ENCODE measurements at places on chromosomes 12 and 14.

DNA sequence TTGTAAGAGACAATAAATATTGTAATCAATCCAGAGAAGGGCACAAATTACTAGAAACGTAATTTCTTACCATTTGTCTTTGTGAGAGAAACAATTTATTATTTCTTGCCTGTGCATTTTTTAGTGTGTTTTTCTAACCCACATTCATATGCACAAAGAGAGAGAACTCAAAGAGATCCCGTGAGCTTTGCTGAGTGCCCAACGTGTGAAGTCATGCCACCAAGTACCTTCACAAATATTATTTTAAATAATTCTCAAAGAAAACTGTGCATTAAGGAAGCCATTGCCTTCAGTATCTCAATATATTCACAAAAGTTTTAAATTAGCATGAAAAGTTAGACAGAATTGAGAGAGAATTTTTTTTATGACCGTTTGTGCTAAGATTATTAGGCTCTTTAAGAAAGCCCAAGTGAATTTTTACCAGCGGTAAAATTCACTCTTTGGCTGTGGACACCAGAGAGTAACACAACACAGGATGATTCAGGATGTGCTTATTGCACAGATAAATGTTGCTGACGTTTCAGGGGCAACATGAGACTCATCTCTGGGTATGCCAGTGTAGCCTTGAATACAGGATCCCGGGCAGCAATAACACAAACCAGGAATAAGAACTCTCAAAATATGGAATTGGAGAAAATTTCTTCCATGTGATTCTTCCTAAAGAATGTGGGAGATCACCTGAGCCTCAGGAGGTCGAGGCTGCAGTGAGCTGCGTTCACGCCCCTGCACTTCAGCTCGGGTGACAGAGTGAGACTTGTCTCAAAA is 2.9 kb downstream of the ARHGDIB start:
- no peak for DNase-seq

- DNase-seq: no peak
These were observed 156.3 kb upstream of the LRIG3 start for GRCh38 chr12:59076622-59077021.

GRCh38 chr12:77608271-77608824 is 222.3 kb upstream of the NAV3 start:
- DNase-seq: peak; percentile 7

DNA sequence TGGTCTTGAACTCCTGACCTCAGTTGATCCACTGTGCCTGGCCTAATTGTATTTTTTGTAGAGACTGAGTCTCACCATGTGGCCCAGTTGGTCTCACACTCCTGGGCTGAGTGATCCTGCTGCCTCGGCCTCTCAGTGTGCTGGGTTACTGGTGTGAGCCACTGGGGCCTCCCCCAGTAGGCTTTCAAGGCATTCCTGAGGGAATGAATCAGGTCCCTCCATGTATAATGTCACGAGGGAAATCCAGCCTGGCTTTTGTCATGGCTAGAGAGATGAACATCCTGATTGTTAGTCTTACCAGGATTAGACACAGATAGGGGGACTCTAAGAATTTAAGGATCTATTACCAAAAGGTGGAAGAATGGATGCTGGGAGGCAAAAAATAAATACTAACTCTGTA is 51.9 kb downstream of the CPSF2 start:
- DNase-seq: peak; percentile 7

DNA sequence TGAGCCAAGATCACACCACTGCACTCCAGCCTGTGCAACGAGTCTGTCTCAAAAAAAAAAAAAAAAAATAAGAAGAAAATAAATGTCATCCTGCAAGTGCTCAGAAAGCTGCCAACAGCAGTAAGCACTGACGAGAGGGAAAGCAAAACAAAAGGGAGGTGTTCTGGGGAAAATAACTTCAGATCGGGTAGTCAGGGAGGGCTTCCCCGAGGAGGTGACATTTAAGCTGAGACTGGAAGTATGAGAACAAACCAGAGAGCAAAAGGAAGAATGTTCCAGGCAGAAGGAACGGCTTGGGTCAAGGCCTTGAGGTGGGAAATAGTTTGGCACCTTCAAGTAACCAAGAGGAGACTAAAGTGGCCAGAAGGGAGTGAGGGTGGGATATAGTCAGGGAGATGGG is 4.7 kb upstream of the FAM222A start:
- no peak for DNase-seq

DNA sequence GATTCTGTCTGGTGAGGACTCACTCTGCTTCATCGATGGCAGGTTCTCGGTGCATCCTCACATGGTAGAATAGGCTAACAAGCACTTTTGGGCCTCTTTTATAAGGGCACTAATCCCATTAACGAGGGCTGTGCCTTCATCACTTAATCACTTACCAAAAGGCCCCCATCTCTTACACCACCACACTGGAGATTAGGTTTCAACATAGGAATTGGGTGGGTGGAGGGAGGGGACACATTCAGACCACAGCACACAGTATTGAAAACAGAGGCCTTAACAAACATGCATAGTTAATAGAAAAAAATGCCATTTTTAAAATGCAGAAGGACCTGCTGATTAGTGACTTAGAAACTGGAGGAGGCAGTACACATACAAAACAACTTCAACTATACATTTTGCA is 61.6 kb downstream of the SPPL3 start:
- DNase-seq: no peak

DNA sequence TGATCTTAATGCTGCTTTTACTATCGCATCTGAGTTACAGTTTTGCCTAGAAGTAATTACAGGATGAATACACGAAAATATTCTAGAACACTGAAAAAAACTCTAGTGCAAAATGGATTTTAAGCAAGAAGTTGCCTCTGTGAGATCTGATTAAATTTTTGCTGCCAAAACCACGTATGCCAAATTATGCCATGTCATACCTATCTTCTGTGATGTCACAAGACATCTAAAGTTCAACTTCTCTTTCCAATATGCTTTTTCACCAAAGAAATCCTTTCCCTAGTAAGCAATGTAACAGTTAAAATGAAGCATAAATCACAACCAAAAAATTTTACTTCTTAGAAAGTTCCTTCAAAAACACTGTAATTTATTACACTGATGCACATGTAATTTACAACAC is 39.6 kb downstream of the HECTD4 start:
- no peak for DNase-seq

DNA sequence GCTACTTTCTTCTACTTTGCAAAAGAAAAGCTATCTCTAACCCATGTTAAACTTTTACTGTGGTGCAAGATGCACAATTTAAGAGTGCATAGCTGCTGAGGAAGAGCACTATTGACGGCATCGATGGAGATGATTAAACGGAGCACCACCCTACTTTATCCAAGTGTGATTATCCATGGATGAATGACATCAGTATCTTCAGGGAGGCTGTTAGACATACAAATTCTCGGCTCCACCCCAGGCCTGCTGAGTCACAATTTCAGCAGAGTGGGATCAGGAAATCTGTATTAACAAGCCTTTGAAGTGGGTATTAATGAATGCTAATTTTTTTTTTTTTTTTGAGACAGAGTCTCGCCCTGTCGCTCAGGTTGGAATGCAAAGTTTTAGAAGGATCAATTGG is 16.2 kb downstream of the SLC2A14 start:
- DNase-seq: no peak

GRCh38 chr14:90678420-90678819 is 137.8 kb downstream of the TTC7B start:
- DNase-seq: no peak

All from AG04449 (cell line).